Activated CD4-positive, alpha-beta T cell treated with anti-CD3 and anti-CD28 coated beads for 36 hours (primary cell): ENCODE measurements at places on chromosomes 7 and 10. TPM values are rescaled to one million over a fixed set of nuclear protein-coding genes. Genes with fewer than 3 reads are reported as not detected.
A peak's percentile ranks its signal among the peaks of the same experiment; 100 is the strongest.

TAS2R3 gene
- 1.1 TPM for total RNA-seq

STK31 gene
- not detected for total RNA-seq

MUC12 gene
- total RNA-seq = 0.34 TPM

NCF1 gene
- 0.78 TPM for total RNA-seq

DNA sequence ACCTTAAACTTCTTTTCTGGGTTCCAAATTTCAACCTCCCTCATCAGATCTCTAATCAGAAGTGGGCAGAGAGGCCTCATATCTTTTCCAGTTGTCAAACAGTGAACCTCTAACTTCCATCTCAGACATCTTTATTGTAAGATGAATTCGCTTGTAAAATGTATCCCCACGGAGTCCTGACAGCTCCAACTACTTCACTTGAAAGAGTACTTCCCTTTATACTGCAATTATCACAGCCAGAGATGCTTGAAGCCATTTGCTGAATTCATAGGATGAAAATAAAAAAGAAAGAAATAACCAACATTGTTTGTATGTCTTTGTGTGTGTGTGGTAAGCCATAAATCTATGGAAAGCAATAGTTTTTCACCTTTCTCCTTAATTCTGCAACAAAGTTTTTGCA, 175.2 kb downstream of the GRM3 start:
- H3K27ac ChIP-seq = no peak overlapping the region
- no peak for DNase-seq
- H3K36me3 ChIP-seq = no peaks in the 10 kb centered on the region
- H3K4me1 ChIP-seq = no peaks in the 10 kb centered on the region

SH2D4B gene
- 0.11 TPM for total RNA-seq

UNCX gene
- total RNA-seq = not detected

EPHA1 gene
- 2.4 TPM for total RNA-seq

NUP42 gene
- total RNA-seq = 44.8 TPM

CCL24 gene
- total RNA-seq = not detected

DNA sequence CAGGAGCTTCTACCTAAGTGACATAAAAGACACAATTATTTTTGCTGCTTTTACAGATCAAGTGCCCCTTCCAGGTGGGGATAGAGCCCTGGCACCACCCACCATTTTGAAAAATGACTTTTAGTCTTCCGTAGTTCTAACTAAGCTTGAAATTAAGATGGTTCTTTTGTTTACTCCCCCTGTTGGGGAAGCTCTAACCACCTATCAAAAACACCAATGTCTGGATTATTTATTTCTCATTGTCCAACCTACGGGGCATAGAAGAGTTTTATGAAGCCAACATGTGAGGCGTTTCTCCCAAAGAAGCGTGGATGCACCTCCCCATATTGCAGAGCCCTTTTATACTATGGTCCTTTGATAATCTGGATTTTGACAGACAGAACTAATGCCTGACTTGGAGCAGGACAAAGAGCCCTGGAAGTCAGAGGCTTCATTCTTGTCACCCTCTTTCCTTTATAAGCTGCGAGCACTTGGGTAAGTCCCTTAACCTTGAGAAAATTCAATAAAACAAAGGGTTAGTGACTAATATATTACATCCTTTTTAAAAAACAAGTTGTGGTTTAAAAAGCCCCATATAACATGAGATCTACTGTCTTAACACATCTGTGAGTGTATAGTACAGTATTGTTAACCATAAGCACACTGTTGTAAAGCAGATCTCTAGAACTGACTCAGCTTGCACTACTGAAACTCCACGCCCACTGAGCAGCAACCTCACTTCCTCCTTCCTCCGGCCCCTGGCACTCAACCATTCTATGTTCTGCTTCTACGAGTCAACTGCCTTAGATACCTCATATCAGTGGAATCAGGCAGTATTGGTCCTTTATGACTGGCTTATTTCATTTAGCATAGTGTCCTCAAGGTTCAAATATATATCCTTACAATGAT, 67.5 kb downstream of the ATXN7L1 start:
- H3K4me1 ChIP-seq = peaks cover 59% of the 10 kb centered on the region
- DNase-seq = peak; percentile 94
- H3K36me3 ChIP-seq = peaks cover 2% of the 10 kb centered on the region
- peaks cover 8% of the 10 kb centered on the region for H3K27me3 ChIP-seq
- H3K27ac ChIP-seq = peak overlapping the region; percentile 71
- peak overlapping the region; percentile 16 for H3K4me3 ChIP-seq

LIPF gene
- total RNA-seq = not detected

AKR1C1 gene
- 0.86 TPM for total RNA-seq

GRCh38 chr7:47100817-47101435, 481.0 kb downstream of the TNS3 start:
- no peaks in the 10 kb centered on the region for H3K27me3 ChIP-seq
- H3K36me3 ChIP-seq = no peaks in the 10 kb centered on the region
- no peak overlapping the region for H3K27ac ChIP-seq
- no peak overlapping the region for H3K4me3 ChIP-seq
- no peaks in the 10 kb centered on the region for H3K4me1 ChIP-seq

GRCh38 chr10:122646511-122647382, 52.9 kb downstream of the C10orf120 start:
- DNase-seq = no peak
- H3K27ac ChIP-seq = no peak overlapping the region
- H3K4me1 ChIP-seq = no peaks in the 10 kb centered on the region
- no peak overlapping the region for H3K4me3 ChIP-seq
- no peaks in the 10 kb centered on the region for H3K36me3 ChIP-seq

DNA sequence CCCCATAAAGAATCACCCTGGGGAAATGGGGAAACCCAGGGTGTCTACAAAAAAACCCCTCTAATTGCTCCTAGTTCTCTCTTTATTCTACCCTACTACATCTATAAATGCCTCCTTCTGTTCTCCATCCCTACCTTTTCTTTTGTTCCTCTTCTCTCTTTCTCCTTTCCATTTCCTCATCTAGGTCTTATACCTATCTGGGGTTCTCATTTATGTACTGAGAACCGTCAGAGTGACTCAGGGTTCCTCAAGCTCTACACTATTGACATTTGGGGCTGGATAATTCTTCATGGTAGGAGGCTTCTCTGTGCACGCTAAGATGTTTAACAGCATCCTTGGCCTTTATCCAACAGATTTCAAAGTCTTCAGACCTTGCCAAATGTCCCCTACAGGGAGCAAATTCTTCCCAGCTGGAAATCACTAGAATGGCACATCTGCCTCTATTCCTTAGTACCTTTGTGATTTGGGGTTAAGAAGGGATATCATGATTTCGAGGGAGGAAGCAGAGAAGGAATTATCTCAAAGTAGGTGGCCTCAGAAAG, 137.4 kb upstream of the PTN start:
- no peak overlapping the region for H3K4me3 ChIP-seq
- H3K27ac ChIP-seq = no peak overlapping the region
- DNase-seq = no peak
- H3K4me1 ChIP-seq = no peaks in the 10 kb centered on the region
- peaks cover 2% of the 10 kb centered on the region for H3K27me3 ChIP-seq
- no peaks in the 10 kb centered on the region for H3K36me3 ChIP-seq

HOXA5 gene
- not detected for total RNA-seq

EMX2 gene
- not detected for total RNA-seq

PNLIP gene
- total RNA-seq = not detected

GRCh38 chr7:2044883-2045471, 187.8 kb downstream of the MAD1L1 start:
- no peak for DNase-seq
- H3K4me1 ChIP-seq = peaks cover 21% of the 10 kb centered on the region
- H3K27me3 ChIP-seq = no peaks in the 10 kb centered on the region
- peaks cover 2% of the 10 kb centered on the region for H3K36me3 ChIP-seq

DNA sequence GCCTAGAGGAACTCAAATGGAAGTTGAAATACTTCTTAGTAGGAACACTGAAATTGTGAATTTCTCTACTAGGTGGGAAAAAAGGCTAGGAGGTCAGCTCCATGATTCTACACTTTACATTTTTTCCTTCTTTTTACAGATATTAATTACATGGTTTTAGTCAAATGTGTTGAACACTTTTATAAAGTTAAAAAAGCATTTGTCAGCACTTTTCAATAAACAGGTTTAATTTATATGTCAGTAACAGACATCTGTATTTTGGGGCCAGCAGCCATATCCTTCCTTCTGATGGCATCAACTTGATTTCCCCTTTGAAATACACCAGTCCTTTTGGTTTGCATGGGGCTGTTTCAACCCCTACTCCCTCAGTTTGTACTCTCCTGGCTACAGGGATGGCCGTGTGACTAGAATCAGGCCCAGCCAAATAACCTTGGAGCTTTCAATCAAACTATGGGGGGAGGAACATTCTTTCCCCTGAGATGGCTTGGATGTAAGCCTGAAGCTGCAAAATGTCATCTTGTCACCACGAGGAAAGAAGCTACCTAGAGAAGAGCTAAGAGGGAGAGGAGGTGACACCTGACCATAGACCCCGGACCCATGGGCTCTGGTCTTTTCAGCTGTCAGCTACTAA, 171.0 kb upstream of the NEBL start:
- peaks cover 5% of the 10 kb centered on the region for H3K27me3 ChIP-seq
- no peak overlapping the region for H3K27ac ChIP-seq
- DNase-seq = no peak
- no peaks in the 10 kb centered on the region for H3K36me3 ChIP-seq

DNA sequence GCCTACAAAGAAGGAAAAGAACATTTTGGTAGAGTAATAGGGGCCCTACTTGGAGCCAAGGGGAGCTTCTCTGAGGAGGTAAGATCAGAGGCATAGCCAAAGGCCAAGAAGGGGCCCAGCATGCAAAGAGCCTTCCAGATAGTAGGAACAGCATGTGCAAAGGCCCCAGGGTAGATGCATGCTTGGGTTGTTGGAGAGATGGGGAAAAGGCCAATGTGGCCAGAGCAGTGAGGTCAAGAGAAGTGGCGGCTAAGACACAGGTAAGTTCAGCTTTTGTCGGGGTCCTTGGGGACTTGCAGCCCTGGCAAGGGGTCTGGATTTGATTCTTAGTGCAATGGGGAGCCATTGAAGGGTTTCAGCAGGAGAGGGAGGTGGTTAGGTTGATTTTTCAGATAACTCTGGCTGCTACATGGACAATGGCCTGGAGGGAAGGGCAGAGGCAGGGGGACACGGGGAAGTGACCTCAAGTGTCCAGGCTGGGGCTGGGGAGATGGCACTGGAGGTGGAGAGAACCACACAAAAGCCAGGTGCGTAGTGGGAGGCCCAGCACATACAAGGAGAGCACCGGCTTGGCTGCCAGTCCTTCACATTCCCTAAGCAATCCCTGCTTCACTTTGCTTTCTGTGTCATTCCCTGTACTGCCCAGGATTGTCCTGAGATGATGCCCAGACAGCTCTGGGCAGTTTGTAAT, 16.5 kb downstream of the GRID1 start:
- no peaks in the 10 kb centered on the region for H3K4me1 ChIP-seq
- no peak overlapping the region for H3K27ac ChIP-seq
- no peak overlapping the region for H3K4me3 ChIP-seq
- no peaks in the 10 kb centered on the region for H3K36me3 ChIP-seq

DNA sequence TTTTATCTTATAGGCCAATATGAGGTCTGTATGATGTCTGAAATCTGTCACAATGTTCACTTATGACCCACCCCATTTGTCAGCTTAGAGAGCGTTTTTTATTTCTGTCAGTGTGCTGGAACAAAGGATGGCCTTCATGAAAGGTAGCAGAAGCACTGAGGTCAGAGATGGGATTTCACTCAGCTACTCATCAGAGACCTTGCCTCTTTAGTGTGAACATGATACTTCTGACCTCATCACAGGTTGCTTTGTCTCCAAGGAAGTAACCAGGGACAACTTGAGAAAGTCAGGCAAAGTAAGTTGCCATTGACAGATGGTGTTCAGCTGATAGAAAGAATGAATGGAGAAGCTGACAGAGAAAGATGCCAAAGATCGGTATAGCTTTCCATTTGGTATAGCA, 16.3 kb downstream of the YAE1 start:
- DNase-seq = no peak
- no peak overlapping the region for H3K4me3 ChIP-seq
- H3K27ac ChIP-seq = no peak overlapping the region
- peaks cover 11% of the 10 kb centered on the region for H3K4me1 ChIP-seq
- peaks cover 2% of the 10 kb centered on the region for H3K36me3 ChIP-seq
- H3K27me3 ChIP-seq = no peaks in the 10 kb centered on the region

- H3K36me3 ChIP-seq = no peaks in the 10 kb centered on the region
- H3K27me3 ChIP-seq = no peaks in the 10 kb centered on the region
- no peak overlapping the region for H3K27ac ChIP-seq
These were observed 30.6 kb downstream of the POR start for GRCh38 chr7:75945297-75946168.

TACR2 gene
- not detected for total RNA-seq

- no peaks in the 10 kb centered on the region for H3K4me1 ChIP-seq
- no peaks in the 10 kb centered on the region for H3K36me3 ChIP-seq
- no peak overlapping the region for H3K27ac ChIP-seq
- no peak overlapping the region for H3K4me3 ChIP-seq
These were observed 9.4 kb upstream of the KNDC1 start for GRCh38 chr10:133150656-133151055.

ZNF735 gene
- not detected for total RNA-seq

- H3K27ac ChIP-seq = no peak overlapping the region
- H3K4me3 ChIP-seq = peak overlapping the region; percentile 75
- H3K27me3 ChIP-seq = peaks cover 63% of the 10 kb centered on the region
- peak; percentile 78 for DNase-seq
These were observed 781 bp upstream of the GRM8 start for GRCh38 chr7:127253281-127254162.

GRCh38 chr7:153382641-153383101, 623.1 kb downstream of the ACTR3B start:
- no peak for DNase-seq
- H3K27ac ChIP-seq = no peak overlapping the region
- H3K36me3 ChIP-seq = no peaks in the 10 kb centered on the region
- peaks cover 4% of the 10 kb centered on the region for H3K27me3 ChIP-seq
- H3K4me3 ChIP-seq = no peak overlapping the region
- H3K4me1 ChIP-seq = no peaks in the 10 kb centered on the region

HIP1 gene
- total RNA-seq = 5.0 TPM

DNA sequence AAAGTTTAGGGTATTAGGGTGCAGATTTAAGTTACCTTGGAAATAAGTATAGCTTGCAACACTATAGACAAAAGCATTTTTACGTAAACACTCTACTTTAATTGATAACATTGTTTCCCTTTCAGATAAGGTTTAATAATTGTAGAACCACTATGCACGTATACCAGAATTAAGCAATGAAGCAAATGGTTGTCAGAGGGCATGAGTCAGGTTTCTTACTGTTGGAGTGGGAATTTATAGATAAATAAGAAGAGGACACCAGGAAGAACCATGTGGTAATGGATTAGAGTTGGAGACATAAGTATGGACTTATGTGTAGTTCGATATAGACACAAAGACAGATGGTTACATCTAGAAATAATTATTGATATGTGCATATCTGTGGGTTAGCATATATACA, 355.6 kb downstream of the ETV1 start:
- no peaks in the 10 kb centered on the region for H3K36me3 ChIP-seq
- no peak for DNase-seq
- H3K27me3 ChIP-seq = no peaks in the 10 kb centered on the region
- H3K27ac ChIP-seq = no peak overlapping the region
- no peaks in the 10 kb centered on the region for H3K4me1 ChIP-seq
- H3K4me3 ChIP-seq = no peak overlapping the region
